ENCODE measurements at places on chromosomes 4 and X.

DNA sequence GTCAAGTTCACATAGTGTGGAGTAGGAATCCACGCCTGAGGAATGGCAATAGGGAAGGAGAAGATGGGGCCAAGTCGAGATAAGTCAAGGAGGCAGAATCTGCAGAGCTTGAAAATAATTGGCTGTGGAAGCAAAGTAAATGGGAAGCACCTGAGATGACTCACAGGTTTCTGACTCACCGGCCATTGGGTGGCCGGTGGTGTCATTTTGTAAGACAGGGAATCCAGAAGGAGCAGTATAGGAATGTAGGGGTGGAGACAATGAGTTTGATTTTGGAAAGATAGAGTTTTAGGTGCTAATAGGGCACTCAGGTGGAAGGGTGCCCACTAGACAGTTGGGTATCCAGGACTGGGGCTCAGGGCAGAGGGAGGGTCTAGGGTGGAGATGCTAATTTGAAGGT is 201.0 kb upstream of the MAMLD1 start:
- no peaks in the 10 kb centered on the region for H3K4me1 ChIP-seq
- no peak overlapping the region for H3K27ac ChIP-seq
- H3K36me3 ChIP-seq = no peaks in the 10 kb centered on the region
- H3K4me3 ChIP-seq = no peak overlapping the region
- DNase-seq = no peak

GRCh38 chrX:51779306-51779705 is 36.1 kb downstream of the GSPT2 start:
- H3K27me3 ChIP-seq = no peaks in the 10 kb centered on the region
- no peaks in the 10 kb centered on the region for H3K36me3 ChIP-seq
- no peak overlapping the region for H3K4me3 ChIP-seq

DNA sequence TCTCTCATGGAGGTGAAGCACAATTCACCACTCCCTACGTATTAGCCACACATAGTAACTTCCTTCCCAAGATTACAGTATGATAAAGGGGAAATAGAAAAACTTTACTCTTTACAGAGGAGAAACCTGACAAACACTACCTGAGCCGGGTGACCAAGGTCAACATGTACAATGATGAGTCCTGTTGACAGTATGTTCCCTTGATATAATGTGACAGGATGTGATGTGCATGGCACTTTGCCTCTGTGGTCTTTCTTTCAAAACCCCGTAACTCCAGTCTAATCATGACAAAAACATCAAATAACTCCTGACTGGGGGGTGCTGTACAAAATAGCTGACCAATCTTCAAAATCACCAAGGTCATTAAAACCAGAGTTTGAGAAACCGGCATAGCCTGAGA is 60.6 kb downstream of the CD99L2 start:
- DNase-seq = no peak
- no peaks in the 10 kb centered on the region for H3K27me3 ChIP-seq
- H3K4me3 ChIP-seq = no peak overlapping the region
- H3K27ac ChIP-seq = no peak overlapping the region
- peaks cover 5% of the 10 kb centered on the region for H3K36me3 ChIP-seq

DNA sequence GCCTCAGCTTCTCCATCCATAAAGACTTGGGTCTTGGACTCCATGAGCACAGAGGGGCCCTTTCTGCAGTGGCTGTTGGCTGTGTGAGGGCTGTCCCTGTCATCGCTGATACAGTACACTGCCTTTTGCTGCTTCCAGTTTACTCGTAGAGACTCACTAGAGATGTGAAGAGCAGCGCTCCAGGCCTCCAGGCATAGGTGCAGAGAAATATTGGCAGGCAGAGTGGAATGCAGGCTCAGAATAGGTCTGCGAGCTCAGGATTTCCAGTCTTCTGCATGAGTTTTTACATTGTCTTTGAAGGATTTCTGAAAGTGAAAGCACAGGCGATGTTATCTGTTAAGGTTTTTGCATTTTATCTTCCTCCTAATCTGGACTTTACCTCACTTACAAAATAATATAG is 97.4 kb downstream of the AASDH start:
- H3K27ac ChIP-seq = no peak overlapping the region
- no peaks in the 10 kb centered on the region for H3K36me3 ChIP-seq
- H3K27me3 ChIP-seq = no peaks in the 10 kb centered on the region
- no peak for DNase-seq
- H3K4me3 ChIP-seq = no peak overlapping the region

GRCh38 chrX:34909151-34909550 is 33.4 kb upstream of the FAM47B start:
- no peak overlapping the region for H3K4me3 ChIP-seq
- H3K4me1 ChIP-seq = no peaks in the 10 kb centered on the region
- no peak for DNase-seq
- no peaks in the 10 kb centered on the region for H3K36me3 ChIP-seq

Data from activated CD8-positive, alpha-beta T cell treated with anti-CD3 and anti-CD28 coated beads for 36 hours (primary cell).